Activated naive CD8-positive, alpha-beta T cell treated with anti-CD3 and anti-CD28 coated beads, Interleukin-2, amount 50 U/mL, for 24 hours (primary cell): ENCODE measurements at places on chromosomes 6 and 20.

- peak; percentile 42 for DNase-seq
Observed at GRCh38 chr6:73134588-73134987, 90.7 kb downstream of the KHDC1L start.

DNA sequence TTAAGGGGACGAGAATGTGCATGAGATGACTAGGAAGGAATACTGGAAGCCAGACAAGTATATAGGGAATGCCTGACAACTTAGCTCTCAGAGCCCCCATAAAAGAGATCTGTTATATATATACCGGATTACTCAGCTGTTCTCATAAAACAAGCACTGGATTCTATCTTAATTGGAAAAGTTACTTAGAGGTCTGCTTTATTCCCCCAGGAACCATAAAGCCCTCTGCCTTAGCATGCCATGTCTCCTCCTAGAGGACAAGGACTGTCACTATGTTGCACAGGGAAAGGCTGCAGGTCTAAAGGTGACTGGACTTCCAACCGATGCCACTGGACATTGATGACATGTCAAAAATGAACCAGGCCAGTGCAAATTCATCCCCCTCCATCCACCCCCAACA, 6.4 kb downstream of the EXOC2 start:
- DNase-seq, result no peak

- no peak for DNase-seq
Observed at GRCh38 chr20:1858871-1859270, 36.3 kb upstream of the SIRPA start.

GRCh38 chr6:47241742-47242482, 67.8 kb downstream of the TNFRSF21 start:
- DNase-seq, result no peak

GRCh38 chr6:21019614-21020013, 485.4 kb downstream of the CDKAL1 start:
- DNase-seq, result no peak

GRCh38 chr6:81172056-81172740, 580.3 kb downstream of the TENT5A start:
- DNase-seq, result no peak

DNA sequence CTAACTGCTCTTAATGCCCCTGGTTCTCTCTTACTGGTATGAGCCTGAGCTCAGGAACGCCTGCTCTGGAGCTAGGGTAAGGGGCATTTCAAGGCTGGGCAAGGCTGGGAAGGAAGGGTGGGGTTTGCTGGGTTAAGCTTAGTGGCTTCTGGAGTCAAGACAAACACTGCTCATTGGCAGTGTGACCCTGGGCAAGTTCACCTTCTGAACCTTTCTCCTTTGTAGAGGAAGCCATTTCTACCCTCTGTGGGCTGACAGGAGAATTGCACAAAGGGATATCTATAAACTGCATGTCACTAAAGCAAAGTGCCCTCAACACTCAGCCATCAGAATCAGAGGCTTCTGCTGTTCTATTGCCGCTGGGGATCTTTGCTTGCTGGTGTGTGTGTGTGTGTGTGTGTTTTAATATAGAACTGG, 20.3 kb upstream of the LRRN4 start:
- DNase-seq, result no peak

- DNase-seq, result no peak
Observed at GRCh38 chr6:136887953-136888352, 34.1 kb upstream of the SLC35D3 start.

- no peak for DNase-seq
Observed at GRCh38 chr20:1376007-1376406, 16.8 kb downstream of the FKBP1A start.

DNA sequence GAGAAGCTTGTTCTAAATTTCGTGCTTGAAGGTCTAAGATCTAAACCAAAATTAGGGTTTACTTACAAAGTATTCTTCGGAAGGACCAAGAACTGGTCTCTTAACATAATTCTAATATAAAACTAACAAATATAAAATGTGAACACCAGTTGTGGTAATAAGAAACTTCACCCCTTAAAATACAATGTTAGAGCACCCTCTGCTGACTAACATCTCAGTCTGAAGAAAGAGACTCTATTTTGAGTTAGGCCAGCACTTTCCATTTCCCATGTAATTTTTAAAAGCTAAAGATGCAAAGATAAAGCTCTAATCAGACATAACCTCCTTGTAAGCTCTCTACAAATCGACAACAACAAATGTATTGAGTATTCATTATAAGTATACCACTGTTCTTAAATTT, 24.6 kb downstream of the ATG5 start:
- no peak for DNase-seq

DNA sequence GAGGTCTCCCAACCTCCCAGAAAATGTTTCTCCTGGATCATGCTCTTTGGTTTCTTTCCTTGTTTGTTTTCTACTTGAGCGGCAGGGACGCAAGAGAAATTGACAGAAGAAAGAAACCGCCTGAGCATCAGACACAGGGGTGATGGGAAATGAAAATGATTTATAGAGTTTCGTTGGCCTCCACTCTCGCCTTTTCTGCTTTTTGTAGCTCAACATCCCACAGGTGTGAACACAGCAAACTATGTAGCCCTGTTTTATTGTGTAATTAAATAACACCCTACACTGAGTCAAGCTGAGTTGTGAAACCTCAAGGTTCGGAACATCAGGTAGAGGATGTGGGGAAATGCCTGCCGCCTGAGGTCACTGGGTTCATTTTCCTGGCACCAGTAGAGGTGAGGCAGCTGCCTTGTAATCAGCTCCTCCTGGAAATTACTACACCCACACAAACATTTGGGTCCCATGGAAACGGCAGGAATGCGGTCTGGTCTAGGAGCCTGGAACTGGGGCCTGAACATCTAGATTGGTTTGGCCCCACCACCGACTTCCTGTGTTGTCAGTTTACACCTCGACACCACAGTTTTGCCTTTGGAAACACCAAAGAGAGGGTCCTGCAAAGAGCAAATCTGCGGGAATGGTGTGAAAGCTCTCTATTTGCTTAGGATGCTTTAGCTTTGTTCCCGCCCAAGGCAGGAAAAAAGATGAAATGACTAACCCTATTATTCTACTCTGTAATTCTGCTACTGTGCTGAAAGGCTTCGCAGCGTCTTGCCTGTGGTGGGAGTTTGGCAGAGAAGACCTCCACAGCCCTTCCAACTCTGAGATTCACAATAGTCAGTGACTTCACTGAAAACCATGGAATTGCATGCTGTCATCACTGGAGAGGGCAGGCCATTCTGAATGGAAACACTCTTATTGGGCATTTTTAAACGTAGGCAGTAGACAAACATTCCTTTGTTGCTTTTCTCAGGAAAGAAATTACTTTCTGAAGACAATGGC, 53.0 kb downstream of the ADAT2 start:
- DNase-seq, result no peak

GRCh38 chr20:49674383-49675352, 39.0 kb downstream of the B4GALT5 start:
- DNase-seq, result no peak

DNA sequence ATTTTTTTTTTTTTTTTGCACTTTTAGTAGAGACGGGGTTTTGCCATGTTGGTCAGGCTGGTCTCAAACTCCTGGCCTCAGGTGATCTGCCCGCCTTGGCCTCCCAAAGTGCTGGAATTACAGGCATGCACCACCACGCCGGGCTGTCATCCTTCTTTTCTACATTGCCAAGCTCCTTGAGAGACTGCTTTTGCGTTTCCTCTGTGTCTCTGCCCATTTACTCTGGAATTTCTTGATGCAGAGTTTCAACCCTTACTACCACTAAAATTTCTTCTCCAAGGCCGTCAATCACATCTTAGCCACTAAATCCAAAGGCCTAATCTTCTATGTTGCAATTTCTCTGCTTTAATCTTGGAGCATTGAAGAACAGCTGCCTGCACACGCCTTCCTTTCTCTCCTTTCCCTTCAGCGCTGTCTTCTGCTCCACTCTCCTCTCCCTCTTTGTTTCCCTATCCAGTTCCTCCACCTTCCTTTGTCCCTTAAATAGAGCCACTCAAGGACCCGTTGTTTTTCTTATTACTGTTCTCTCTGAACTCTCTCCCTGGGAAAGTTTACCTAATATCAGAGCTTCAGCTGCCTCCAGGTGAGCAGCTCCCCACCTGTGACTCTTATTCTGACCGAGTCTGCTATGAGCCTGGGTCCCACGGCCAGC, 98.8 kb downstream of the SLC35B3 start:
- no peak for DNase-seq

GRCh38 chr6:162705736-162706135, 21.8 kb downstream of the PRKN start:
- no peak for DNase-seq

GRCh38 chr6:137637121-137637520, 142.9 kb upstream of the OLIG3 start:
- DNase-seq, result no peak

GRCh38 chr6:90368001-90368400, 71.4 kb upstream of the BACH2 start:
- DNase-seq, result no peak

GRCh38 chr6:139250296-139251044, 41.3 kb downstream of the TXLNB start:
- DNase-seq, result peak; percentile 64

GRCh38 chr6:108566406-108566805, 5.7 kb downstream of the FOXO3 start:
- no peak for DNase-seq

- no peak for DNase-seq
Observed at GRCh38 chr6:23498013-23498412, 628.0 kb upstream of the NRSN1 start.

- no peak for DNase-seq
Observed at GRCh38 chr6:32982084-32982701, 13.8 kb downstream of the BRD2 start.

GRCh38 chr6:144008120-144008811, at the start of gene PLAGL1:
PLAGL1 (minus strand) TSS chr6:144008259; CDS start chr6:143948136, 60,123 bp downstream.
- peak; percentile 21 for DNase-seq

- no peak for DNase-seq
Observed at GRCh38 chr20:37759052-37759553, 65.3 kb downstream of the CTNNBL1 start.

- DNase-seq, result no peak
Observed at GRCh38 chr6:133971861-133972260, 18.8 kb downstream of the TBPL1 start.

- DNase-seq, result peak; percentile 59
Observed at GRCh38 chr20:63736893-63737694, 630 bp downstream of the LIME1 start.

DNA sequence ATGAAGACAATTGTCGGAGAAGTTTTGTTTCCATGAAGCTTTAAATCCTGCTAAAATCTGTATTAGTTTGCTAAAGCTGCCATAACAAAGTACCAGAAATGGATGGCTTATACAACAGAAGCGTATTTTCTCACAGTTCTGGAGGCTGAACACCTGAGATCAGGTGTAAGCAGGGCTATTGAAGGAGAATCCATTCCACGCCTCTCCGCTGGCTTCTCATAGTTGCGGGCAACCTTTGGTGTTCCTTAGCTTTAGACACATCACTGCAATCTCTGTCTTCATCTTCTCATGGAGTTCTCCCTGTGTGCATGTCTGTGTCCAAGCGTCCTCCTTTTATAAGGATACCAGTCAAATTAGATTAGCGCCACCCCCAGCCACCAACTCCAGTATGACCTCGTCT, 159.9 kb upstream of the CDYL start:
- DNase-seq, result no peak

DNA sequence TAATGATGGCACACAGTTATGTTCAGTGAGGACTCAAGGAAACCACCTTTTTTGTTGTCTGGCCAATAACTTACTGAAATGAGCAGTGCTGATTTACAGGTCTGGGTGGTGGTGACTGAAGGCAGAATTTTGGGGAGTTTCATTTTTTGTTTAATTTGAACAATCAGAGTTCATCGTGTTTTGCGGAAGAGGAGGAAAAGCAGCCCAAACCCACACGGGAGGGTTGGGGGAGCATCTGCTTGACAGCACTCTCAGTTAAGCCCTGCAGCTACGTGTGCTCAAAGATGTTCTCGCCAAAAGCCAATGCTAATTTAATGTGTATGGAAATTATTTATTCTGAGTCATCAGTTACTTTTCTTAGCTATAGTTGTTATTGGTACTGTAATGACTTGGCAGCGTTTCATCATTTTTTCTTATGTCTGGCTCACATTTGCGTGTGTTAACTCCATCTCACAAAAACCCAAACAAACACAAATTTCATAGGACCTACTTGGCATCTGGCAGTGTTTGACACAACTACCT, 89.2 kb downstream of the UST start:
- peak; percentile 16 for DNase-seq

- DNase-seq, result no peak
Observed at GRCh38 chr6:118668761-118669385, 17.5 kb upstream of the CEP85L start.

DNA sequence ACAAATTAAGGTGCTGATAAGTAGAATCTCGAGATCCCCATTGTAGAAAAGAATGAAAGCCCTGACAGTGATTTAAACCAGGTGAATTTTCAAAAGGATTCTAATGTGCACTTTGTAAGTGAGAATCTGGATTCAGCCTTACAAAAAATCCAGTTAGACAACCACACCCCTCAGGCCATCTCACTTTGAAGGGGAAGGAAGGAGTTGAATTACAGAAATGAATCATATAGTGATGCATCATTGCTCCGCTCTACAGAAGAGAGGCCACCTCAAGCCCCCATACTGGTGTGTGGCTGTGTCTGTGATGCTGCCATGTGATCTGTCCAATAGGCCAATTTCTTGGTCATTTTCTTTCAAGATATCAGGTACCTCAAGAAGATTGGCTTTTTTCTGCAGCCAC, 85.5 kb upstream of the NT5E start:
- no peak for DNase-seq

DNA sequence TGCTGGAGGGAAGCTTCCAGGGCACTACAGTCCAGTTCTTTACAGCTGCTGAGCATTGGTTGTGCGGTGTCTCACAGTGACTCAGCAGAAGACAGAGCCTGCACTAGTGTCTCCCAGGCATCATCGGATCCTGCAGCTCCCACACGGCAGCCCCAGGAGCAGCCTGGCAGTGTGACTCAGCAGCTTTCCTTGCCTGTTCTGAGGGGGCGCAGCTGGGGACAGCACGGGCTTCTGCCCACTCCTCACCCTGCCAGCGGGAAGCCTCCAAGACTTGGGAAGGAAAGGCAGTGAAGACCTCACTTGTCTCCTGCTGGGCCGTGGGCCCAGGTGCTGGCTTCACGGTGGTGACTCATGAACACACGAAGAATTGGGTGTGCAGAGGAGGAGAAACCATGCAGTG, 165.4 kb downstream of the SYNDIG1 start:
- no peak for DNase-seq

DNA sequence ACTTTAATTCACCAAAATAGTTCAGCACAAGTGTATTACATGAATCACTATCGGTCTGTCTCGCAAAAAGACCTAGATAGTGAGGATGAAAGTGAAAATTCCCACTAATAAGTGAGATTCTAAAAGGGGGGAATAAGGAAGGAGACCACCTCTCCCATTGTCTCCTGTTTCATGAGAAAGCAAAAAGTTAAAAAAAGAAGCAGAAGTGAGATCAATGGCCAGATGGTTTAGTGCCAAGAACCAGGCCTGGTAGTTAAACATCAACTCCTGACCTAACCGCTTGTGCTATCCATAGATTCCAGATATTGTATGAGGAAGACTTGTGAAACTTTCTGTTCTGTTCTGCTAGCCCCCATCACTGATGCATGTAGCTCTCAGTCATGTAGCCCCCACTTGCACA, 293.0 kb downstream of the RNGTT start:
- DNase-seq, result no peak

- DNase-seq, result peak; percentile 82
Observed at GRCh38 chr6:31834367-31835250, 7.1 kb downstream of the HSPA1B start.

- no peak for DNase-seq
Observed at GRCh38 chr6:110799189-110799588, 16.1 kb downstream of the CDK19 start.

- no peak for DNase-seq
Observed at GRCh38 chr6:126824226-126824625, 294.2 kb upstream of the RSPO3 start.
